ENCODE measurements at places on chromosomes 2 and 18. TPM values are rescaled to one million over a fixed set of nuclear protein-coding genes. Genes with fewer than 3 reads are reported as not detected.

The VAMP5 gene
- 33.8 TPM for total RNA-seq

The PLEKHA3 gene
- 10.0 TPM for total RNA-seq

The ELOA2 gene
- not detected for total RNA-seq

The STPG4 gene
- total RNA-seq, result not detected

The DPP4 gene
- 203 TPM for total RNA-seq

The SERPINB7 gene
- 0.27 TPM for total RNA-seq

The UPP2 gene
- total RNA-seq, result not detected

The ABCG8 gene
- total RNA-seq, result not detected

The DUSP28 gene
- total RNA-seq, result 3.6 TPM

The CD207 gene
- total RNA-seq, result not detected

The TOGARAM2 gene
- under 0.01 TPM for total RNA-seq

The MOGAT1 gene
- not detected for total RNA-seq
